ENCODE measurements at places on chromosomes 12 and 14. TPM values are rescaled to one million over a fixed set of nuclear protein-coding genes. Genes with fewer than 3 reads are reported as not detected.

DNA sequence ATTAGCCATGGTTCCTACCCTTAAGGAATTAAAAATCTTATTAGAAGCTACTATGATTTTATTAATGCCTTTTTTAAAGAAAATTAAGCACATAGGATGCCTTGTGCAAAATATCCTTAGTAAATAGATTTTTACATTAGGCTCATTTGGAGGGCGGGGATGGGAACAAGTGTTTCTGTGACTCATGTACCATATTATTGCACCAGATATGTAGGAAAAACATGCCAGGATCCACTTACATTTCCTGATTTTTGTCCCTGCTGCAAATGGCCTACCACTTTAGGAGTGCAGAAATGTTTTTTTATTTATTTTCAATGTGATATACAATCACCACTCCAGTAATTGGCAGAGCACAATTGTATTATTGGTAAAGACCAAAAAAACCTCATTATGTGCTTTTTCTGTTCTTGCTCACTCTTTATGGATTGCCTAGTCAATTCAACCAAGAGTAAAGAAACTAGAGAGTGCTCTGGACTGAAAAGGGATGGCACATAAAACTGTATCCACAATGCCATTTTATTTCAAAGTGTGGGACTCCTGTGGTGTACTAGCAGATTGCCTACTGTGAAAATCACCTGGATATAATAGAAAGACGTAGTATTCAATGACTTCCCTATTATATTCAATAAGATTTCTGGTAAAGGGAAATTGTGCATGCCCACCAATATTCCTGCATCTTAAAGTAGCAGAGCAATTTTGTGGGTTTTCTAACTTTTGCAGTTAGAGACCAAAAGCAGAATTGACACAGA lies 86.9 kb downstream of the ANO6 start:
- DNase-seq, result no peak

DNA sequence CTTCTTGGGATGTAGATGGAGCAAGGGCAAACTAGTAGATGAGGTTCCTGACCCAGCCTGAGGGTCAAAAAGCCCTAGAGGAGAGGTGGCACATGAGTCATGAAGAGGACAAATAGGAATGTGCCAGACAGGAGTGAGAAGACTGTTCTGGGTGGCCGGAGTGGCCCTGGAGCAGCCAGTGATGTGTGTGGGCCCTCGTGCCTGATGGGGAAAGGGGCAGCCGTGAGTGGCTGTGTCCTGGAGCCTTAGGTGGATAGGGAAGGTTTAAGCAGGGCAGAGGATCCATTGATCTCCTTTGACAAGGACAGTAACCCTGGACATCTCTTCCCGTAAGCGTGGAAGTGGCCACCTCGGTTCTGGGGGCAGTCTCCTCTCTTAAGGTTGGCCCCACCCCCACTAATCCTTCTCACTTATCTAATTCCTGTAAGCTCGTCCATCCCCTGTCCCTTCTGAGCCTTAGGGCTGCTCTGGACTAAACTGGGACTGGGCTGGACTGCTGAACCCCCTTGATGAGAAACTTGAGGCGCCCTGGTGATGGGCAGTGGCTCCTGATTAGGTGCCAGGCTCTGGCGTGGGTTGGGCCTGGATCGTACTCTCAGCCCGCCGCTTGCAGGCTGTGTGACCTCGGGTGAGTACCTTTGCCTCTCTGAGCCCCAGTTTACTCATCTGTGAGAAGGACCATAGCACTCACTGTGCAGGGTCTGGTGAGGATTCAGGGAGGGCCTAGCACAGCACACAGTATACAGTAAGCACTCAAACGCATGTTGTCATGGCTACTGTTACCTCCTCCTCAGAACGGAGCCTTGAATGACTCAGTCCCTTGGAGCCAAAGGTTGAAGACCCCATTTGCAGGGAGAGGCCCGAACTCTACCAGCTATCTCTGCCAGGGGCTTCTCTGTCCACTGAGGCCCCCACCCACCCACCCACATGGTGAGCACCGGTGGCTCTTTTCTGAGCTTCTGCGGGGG lies 4.0 kb downstream of the FAM222A start:
- no peak for DNase-seq

KRT72 gene
- total RNA-seq, result not detected

CMKLR1 gene
- not detected for total RNA-seq

EPS8 gene
- total RNA-seq, result 97.5 TPM
